ENCODE measurements at places on chromosomes 1 and 21. TPM values are rescaled to one million over a fixed set of nuclear protein-coding genes. Genes with fewer than 3 reads are reported as not detected.

GRCh38 chr21:14095056-14095455 is 115.7 kb downstream of the LIPI start:
- DNase-seq = no peak

DNA sequence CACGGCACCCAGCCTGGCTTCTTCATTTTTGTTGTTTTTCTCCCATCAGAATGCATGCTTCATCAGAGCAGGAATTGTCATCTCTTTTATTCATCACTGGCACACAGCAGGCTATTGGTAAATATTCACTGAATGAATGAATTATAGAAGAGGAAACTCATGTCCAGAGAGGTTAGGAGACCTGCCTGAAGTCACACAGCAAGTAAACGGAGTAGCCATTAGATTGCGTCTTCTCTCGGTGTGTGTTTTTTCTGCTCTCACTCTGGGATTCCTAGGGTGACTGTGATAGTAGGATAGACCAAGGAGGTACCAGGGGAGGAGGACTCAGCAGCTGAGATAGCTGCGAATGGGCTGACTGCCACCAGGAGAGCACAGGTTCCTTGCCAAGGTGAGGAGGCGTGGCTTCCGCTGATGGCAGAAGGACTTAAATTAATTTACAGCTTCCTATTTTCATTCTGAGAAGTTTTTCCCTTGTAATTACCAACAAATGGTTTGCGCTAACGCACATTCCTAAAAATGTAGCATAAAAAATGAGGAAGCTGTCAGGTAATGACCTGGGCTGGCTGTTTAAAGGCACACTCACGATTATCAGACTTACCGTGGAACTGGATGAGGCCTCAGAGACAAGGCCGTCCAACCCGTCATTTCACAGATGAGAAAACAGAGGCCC is 4.5 kb upstream of the NCMAP start:
- DNase-seq = no peak

- DNase-seq = no peak
Observed at GRCh38 chr1:235358899-235359298, 8.3 kb upstream of the TBCE start.

DNA sequence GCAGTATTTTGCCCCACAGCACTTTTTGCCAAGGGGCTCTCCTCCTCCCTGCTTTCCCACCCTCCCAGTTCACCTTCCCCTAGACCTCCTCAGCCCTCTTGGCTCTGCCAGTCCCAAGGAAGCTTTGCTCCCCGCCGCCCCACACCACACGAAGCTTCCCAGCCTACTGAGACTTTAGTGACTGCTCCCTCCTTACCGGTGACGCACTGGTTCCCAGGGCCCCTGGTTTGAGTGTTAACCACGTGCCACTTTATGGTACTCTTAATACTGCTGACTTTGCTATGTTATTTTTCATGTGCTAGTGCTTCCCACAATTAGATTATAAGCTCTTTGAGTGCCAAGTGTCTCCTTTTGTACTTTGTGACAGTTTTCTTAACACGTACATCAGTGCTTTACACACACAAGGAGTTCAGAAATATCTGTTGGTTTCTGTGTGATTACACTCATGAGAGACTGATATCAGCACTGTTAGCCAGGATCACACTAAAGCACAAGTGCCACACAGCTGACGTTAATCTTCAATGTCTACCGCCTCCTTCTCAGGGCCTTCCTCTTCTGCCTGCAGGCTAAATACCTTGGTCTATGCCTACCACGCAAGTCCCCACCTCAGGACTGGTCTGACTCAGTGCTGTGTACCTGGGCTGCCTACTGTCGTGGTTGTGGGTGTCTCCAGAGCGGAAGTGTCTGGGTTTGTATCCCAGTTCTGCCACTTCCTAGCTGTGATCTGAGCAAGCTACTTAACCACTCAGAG is 61.0 kb downstream of the DNTTIP2 start:
- no peak for DNase-seq

DNA sequence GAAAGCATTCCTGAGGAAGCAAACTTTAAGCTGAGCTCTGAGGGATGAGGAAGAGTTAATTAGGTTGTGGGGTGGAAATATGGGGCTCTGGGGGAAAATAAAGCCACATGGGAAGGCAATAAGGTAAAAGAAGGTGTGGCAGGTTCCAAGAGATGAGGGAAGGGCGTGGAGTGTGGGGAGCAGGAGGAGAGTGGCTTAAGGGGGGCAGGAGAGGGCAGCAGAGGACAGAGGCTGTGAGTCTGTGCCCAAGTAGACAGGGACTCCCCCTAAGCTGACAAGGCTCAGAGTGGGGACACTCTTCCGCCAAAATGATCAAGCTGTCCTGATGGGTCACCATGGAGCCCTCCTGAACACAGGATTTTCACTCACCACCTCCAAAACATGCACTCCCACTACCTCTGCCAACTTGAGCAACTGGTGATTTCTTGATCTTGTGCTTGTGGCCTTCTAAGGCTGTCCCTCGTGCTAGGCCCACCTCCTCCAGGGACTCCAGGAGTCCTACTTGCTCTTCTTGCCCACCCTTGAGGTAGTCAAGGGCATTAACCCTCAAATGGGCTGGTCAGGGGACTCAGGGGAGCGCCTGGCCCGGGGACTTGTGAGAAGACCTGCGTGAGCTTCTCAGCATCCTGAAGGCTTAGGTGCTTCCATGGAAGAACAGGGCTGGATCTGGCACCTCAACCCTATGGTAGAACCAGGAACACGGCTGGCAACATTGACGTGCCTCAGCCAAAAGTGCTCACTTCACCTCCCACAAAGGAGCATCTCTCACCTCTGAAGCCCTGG is 23.4 kb downstream of the DMAP1 start:
- DNase-seq = no peak

- no peak for DNase-seq
Observed at GRCh38 chr1:246629030-246629429, 62.8 kb downstream of the CNST start.

DNA sequence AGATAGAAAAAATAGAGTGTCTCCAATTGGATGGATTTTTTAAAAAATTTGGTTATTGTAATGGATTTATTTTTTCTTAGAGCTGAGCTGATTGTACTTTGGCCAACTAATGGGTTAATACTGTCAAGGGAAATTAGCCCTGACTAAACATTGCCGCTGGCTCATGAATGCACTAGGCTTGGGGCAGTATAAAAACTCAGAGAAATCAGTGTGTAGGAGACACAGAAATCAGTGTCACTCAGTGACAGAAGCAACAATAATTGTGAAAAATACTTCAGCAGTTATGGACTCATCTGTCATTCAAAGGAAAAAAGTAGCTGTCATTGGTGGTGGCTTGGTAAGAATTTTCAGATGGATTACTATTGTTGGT is at the start of gene KMO:
KMO (plus strand) TSS at position 217 of the 370 bp plus-strand sequence; CDS start at position 284, 67 bp downstream.
- DNase-seq = no peak

- DNase-seq = peak; percentile 4
Observed at GRCh38 chr1:104648269-104648691, 898.6 kb downstream of the AMY1C start.

The KRTAP7-1 gene
- not detected for total RNA-seq

The NPHS2 gene
- not detected for total RNA-seq

The NOS1AP gene
- 4.9 TPM for total RNA-seq

The CD1E gene
- total RNA-seq = not detected
